ENCODE measurements at places on chromosomes 2 and 18. TPM values are rescaled to one million over a fixed set of nuclear protein-coding genes. Genes with fewer than 3 reads are reported as not detected.
A peak's percentile ranks its signal among the peaks of the same experiment; 100 is the strongest.

GRCh38 chr2:187873132-187873531, 318.9 kb upstream of the TFPI start:
- DNase-seq = no peak

DNA sequence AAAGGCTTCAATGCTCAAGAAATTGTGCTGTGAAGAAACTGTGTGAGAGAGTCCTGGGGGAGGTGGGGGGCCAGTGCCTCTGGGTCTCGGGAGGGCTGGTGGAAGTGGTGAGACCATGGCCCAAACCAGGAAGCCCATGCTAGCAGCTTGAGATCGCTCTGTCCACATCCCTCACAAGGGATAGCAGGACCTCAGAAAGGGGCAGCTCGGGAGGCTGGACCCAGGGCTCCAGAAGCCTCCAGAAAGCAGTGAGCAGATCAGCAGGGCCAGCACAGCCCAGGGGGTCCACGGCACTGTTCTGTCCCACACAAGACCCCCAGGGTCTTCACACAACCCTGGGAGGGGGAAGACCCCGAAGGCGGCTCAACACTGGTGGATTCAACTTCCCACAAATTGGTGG, 24.1 kb downstream of the ST8SIA5 start:
- no peak for DNase-seq

- no peak for DNase-seq
These were observed 121.2 kb downstream of the CCBE1 start for GRCh38 chr18:59575995-59576394.

GRCh38 chr2:62423883-62424458, 82.0 kb downstream of the TMEM17 start:
- DNase-seq = no peak

DNA sequence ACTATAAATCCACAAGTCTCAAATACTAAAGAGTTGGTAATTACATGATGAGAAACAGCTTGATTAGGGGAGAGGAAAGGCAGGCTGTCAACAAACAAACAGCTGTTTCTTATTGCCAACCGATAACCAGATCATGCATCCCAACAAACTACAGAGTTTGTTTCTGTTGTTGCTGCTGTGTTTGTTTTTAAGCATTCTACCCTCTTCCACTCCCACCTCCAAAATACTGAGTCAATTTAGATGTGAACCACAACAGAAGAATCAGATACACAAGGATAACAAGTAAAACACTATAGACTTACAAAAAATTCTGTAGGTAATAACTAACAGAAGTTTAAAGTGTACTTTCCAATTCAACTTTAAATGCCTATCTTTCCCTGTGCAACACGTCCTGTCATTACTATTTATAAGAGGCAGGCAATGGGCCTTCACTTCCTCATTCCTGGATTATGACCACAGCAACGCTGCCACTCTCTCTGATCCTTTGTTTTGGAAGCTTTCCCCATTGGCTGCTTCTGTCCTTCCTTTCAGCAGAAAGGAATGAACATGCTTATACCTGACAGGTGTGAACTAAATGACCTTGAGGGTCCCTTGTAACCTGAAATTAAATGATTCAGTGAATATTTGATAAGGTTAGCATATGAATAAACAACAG, 152.0 kb downstream of the SRBD1 start:
- DNase-seq = no peak

- peak; percentile 45 for DNase-seq
These were observed 73.0 kb upstream of the KCTD1 start for GRCh38 chr18:26621161-26622026.

- no peak for DNase-seq
These were observed 41.6 kb upstream of the POU3F3 start for GRCh38 chr2:104812286-104812685.

GRCh38 chr2:240705204-240705791, 13.6 kb downstream of the AQP12A start:
- DNase-seq = peak; percentile 22

CYTIP gene
- total RNA-seq = 599 TPM

- DNase-seq = peak; percentile 13
These were observed 2.2 kb downstream of the PLEKHA3 start for GRCh38 chr2:178482437-178482836.

- DNase-seq = peak; percentile 78
These were observed 18.3 kb upstream of the CXCR4 start for GRCh38 chr2:136135921-136136906.

DNA sequence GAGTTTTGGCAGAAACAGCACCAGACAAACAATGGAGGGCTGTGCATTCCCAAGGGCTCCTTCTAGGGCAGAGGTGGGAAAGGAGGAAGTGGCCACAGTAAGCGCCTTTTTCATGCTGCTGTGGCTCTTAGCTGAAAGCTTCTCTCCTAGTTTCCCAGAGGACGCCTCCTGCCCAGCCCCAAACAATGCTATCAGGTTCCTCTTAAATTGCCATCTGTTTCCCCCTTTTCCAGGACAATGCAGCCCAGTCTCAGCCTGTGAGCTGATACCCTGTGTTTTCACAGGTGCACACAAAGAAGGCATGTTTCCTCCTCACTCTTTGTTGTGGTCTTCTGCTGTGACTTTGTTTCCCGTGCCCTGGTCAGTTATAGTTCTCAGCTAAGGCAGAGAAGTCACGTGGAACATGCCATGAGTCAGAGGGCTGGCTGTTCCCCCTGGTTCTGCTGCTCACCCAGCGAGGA, 5.4 kb upstream of the FAM124B start:
- DNase-seq = no peak

DNA sequence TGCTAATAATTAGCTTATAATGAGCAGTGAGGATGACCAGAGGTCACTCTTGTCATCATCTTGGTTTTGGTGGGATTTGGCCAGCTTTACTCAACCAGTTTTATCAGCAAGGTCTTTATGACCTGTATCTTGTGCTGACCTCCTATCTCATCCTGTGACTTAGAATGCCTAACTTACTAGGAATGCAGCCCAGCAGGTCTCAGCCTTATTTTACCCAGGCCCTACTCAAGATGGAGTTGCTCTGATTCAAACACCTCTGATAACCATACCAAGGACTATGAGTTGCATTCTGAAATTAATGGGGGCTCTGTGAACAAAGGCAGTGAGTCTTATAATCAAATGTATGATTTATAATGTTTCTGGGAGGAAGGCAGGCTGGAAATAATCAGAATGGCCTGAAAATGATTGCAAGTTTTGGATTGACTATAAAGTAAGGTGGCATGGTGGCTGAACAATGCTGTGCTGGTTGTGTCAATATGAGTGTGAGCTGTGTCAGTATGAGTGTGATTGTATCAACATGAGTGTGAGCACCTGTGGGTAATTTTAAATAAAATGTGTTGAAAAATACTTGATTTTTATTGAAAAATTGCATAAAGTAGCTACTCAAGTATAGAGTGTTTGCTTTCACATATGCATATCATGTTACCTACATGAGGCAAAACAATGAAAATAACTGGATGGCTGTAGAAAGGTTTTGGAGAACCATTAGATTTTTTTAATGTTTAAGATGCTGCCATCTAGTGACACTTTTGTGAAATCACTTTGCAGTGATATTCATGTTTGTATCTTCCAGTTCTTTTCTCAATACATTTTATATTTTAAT, 103.0 kb downstream of the KYNU start:
- no peak for DNase-seq

GRCh38 chr2:222380456-222380855, 43.9 kb upstream of the SGPP2 start:
- no peak for DNase-seq

GRCh38 chr2:205582366-205582765, 99.9 kb upstream of the NRP2 start:
- no peak for DNase-seq

MC2R gene
- total RNA-seq = not detected
